ENCODE measurements at places on chromosomes 2 and 18.

- DNase-seq: no peak
Observed at GRCh38 chr2:166957686-166958085, 69.4 kb downstream of the XIRP2 start.

GRCh38 chr18:1253827-1254226 lies 349.2 kb downstream of the ADCYAP1 start:
- no peak for DNase-seq

DNA sequence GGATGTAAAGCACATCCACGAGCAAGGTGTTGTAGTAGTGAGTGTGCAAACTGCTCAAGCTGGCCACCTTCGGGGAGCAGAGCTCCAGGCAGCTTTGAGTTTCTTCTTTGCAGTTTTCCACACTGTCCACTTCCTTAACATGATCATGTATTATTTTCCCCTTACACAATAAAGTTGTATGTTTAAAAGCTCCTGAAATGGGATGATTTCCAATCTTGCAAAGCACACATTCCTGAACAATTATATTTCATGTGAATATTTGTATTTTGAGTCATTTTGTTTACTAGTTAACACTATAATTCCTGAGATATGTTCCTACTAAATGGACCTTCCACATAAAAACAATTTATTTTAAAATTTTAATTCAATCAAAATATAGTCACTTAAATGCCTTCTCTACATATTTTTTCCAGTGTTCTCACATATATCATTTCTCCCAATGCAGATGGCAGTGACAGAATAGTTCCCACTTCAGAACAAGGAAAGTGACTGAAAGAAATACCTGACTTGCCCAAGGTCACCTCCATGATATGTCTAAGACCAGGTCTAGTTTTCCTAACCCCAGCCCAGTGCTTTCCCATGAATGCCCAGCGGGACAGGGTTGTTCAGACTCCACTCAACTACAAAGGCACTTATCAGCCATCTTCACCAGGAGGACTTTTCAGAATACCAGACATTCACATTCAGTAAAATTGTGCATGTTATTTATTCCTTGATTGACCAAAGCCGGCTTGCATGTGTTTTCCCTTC lies 5.5 kb downstream of the CYB5A start:
- DNase-seq: no peak

DNA sequence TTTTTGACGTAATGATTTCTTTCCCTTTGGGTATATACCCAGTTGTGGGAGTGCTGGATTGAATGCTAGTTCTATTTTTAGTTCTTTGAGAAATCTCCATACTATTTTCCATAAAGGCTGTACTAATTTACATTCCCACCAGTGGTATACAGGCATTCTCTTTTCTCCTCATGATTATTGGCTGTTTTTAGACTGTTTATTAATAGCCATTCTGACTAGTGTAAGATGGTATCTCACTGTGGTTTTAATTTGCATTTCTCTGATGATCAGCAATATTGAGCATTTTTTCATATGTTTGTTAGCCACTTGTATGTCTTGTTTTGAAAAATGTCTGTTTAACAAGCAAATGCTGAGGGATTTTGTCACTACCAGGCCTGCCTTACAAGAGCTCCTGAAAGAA lies 9.2 kb upstream of the CD28 start:
- no peak for DNase-seq

- DNase-seq: no peak
Observed at GRCh38 chr2:203394519-203395227, 66.5 kb downstream of the ABI2 start.

DNA sequence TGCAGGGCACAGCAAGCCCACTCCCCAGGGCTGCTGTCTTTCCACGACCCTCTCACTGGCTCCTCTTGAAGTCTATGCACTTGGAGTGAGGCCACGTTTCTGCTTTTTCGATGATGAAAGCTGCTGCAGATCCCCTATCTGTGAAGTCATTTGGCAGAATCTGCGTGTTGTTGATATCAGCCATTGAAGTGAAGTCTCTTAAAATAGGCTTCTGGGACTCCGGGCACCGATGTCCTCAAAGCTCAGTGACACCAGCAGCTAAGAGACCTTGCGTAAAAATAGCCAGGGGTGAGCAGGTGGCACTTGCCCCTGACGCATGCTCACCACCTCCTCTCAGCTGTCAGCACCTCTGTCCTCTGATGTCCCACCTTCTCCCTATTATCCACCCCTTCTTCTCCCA lies 89.4 kb upstream of the FHL2 start:
- DNase-seq: no peak

- no peak for DNase-seq
Observed at GRCh38 chr18:51399491-51400122, 202.1 kb upstream of the MEX3C start.

DNA sequence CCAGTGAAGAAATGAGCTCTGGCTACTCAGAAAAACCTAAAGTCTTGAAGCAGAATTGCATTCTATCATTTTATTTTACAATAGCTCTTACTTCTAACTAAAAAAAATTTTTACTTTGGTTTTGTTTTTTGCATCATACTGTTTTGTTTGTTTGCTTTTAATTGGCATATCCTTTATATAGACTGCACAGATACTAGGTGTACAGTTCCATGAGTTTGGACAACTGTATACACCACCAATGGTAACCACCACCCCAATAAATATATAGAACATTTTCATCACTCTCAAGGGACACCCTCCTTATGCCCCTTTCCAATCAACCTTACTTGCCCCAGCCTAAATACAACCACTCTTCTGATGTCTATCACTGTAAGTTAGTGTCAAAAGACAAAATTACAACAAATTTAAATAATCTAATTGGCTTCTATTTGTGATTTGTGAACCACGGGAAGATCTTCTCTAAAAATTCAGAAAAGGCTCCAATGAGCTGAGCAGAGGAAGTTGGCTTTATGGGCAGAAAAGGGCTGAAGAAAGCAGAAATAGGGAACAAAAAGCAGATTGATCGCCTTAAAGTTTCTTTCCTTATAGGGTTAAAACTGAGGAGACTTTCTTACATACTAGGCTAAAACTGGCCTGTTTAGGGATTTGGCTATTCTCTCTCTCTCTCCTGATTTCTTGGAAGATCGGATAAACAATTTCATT lies 22.2 kb upstream of the SOS1 start:
- DNase-seq: no peak

GRCh38 chr2:174535757-174536703 lies 49.2 kb upstream of the GPR155 start:
- DNase-seq: no peak

DNA sequence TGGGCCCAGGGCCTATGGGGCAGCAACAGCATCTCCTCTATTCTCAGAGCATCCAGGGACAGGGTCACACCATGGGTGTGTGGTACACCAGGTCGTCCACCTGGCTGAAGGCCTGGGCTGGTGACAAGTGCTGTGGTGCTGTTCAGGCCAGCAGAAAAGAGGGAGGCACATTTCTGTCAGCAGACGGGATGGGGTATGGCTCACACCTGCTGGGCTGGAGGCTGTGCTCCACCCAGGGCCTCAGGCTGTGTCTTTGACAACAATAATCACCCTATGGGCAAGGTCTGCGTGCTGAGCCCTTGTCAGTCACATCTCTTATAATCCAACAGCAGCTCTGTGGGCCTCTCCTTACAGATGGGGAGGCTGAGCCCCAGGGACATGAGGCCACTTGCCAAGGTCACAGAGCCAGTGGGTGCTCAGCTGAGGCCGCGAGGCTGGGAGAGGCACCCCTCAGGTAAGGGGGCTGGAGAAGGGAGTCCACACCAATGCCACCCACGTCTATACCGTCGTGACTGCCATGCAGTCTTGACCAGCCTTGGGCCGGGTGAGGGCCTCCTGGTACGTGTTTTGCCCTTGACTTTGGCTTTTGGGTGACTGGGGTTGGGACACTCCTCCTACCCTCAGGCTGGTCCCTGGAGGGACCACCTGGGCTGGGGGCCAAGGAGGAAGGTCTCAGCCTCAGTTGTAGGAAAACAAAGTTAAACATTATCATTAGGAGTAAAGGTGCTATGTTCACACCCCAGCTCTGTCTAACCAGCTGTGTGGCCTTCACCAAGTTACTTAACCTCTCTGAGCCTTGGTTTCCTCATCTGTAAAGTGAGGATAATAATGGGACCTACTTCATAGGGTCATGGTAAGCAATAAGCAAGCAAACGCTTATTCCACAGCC lies 5.6 kb upstream of the HS6ST1 start:
- no peak for DNase-seq

- no peak for DNase-seq
Observed at GRCh38 chr2:170968205-170969003, 39.4 kb downstream of the GORASP2 start.

DNA sequence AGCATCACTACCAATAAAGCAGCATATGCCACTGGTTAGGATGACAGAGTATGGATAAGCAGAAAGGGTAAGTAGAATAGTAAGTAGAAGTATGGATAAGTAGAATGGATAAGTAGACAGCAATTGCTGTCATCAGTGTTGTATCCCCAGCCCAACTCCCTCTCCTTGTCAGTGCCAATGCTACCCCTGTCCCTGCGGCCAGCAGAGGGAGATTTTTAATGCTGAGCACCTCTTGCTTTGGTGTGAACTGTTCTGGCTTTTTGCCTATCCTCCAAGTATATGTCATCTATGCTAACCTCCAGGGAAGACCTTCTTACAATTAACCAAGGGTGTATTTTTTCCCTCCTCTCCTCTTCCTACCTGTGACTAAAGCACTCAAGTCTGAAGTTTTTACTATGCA lies 136.7 kb upstream of the SPHKAP start:
- DNase-seq: no peak

DNA sequence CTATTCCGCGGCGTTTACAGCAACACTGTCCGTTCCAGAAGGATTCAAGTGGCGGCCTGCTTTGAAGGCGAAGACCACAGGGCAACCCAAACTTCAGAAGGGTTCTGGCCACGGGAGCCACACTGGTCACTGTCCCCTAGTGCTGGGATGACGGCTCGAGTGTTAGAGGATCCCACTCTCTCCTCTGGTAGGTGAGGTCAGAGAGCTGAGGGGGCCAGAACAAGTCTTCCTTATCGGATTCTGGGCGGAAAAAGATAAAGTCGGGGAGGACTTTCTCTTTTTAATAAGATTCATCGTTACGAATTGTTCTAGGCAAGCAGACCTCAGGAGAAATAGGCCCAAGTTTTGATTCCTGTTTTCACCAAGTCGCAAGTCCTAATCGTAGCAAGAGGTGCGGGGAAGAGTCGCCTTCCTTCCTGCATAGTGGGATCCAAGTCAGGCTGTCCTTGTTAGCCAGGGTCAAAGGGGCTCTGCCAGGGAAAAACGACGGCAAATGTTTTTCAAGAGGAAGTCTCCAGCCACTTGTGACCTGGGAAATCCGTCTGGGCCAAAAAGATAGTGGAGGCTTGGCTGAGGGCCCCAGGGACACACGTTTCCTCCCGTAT lies 864 bp upstream of the MYL12A start:
- DNase-seq: no peak

GRCh38 chr2:22329211-22330154 lies 1055.5 kb upstream of the KLHL29 start:
- no peak for DNase-seq

GRCh38 chr2:217105733-217106649 lies 246.1 kb upstream of the TNP1 start:
- DNase-seq: peak; percentile 79

- DNase-seq: no peak
Observed at GRCh38 chr2:231315896-231316295, 79.6 kb upstream of the B3GNT7 start.

DNA sequence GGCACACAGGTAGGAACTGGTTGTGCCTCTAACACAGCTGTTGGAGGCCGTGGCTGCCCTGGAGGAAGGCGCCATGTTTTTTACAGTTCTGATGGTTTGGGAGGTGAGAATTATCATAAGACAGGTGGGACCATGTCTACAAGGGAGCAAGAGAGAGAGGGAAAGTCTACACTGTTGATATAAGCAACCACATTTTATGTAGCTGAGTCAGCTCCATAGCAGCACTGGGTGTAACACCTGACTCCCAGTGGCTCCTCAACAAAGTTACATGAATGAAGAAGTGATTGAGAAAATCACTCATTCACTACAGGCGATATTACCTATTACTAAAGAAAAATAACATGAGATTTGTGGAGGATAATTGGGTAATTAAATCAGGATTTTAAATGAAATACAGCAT lies 41.3 kb upstream of the ACAA2 start:
- no peak for DNase-seq

DNA sequence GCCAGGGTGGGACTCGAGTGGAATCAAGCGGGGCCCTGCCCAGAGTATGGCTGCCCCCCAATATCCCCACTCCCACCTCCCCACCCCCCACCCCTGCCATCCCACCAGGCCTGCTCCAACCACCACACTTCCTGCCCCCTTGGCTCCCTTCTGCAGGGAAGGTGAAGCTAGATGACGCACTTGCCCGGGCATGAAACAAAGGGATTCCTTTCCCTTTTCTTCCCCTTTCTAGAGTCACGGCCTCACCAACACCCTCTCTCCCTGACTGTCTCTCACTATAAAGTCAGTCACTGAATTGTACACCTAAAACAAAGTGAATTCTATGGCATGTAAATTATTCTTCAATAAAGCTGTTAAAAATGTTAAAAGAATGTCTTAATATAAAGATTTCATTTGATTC lies 16.0 kb downstream of the ZBTB7C start:
- DNase-seq: no peak

- no peak for DNase-seq
Observed at GRCh38 chr18:24214144-24214543, 75.3 kb downstream of the CABYR start.

DNA sequence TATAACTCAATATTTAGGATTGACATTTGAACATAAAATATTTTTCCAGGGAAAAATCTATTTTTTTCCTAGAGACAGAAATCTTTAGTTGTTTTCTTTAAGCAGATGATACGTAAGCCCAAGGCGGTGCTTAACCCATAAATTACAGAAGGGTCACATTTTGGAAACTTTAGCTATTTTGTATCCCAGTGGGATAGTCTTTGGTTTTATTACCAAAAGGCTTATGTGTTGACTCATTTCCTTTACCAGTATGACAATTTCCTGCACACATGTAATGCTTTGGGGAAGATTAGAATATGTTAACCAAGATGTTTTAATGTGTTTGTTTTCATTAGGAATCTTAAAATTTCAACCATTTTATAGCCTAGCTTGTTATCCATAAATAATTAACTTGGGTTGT lies 24.8 kb downstream of the DYNC1I2 start:
- no peak for DNase-seq

DNA sequence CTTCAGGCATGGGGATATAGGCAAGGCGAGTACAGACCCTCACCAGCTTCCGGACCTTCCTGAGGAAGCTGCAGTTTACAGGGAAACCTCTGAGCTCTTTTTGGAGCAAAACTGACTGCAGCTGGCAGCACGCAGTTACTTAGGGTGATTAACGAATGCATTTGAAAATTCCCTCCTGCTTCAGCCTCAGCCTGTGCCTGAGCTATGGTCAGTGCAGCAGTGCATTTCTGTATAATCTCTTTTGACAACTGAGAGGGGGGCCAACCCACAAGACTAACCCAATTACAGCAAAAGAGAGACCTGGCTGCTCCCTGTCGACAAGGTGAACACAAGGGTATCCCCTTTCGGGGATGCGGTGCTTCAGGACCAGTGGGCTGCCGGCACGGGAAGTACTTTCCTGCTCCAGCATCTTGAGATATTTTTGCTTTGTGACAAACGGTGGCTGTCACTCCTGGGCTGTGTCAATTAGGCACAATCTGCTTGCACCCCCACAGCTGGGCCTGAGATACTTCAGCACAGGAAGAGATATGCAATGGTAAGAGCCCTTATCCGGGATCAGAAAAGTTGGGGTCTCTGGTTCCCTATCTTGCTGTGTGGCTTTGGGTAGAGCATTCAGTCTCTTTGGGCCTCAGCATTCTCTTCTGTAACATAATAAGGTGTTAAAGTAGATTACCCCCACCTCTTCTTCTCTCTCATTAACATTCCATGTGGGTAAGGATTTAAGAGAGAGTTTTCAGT lies 141.0 kb downstream of the TMEM17 start:
- DNase-seq: no peak

GRCh38 chr2:190205657-190206056 lies 114.0 kb downstream of the HIBCH start:
- no peak for DNase-seq

- no peak for DNase-seq
Observed at GRCh38 chr2:173523497-173523896, 168.8 kb downstream of the CDCA7 start.

Data from RWPE2 (cell line).